K562 (cell line): ENCODE measurements at places on chromosomes 5 and 9. TPM values are rescaled to one million over a fixed set of nuclear protein-coding genes. Genes with fewer than 3 reads are reported as not detected.

DCANP1 gene
- polyA plus RNA-seq, result not detected in 2 replicates

OR2V2 gene
- not detected in 2 replicates for polyA plus RNA-seq

MZB1 gene
- polyA plus RNA-seq, result 0.13 TPM in 1 of 2 replicates, not detected in the other

SELENOP gene
- polyA plus RNA-seq, result 3.9 and 5.6 TPM in 2 replicates

GABRA1 gene
- polyA plus RNA-seq, result not detected in 2 replicates
